Mucosa of descending colon (tissue), 3 donors: ENCODE measurements at places on chromosomes 12 and 14. TPM values are rescaled to one million over a fixed set of nuclear protein-coding genes. Genes with fewer than 3 reads are reported as not detected.

GRCh38 chr14:92702441-92702918 lies 45.9 kb downstream of the LGMN start:
- no peak for DNase-seq

- no peak for DNase-seq
These were observed 737.6 kb downstream of the SLC16A7 start for GRCh38 chr12:60333461-60333860.

DNA sequence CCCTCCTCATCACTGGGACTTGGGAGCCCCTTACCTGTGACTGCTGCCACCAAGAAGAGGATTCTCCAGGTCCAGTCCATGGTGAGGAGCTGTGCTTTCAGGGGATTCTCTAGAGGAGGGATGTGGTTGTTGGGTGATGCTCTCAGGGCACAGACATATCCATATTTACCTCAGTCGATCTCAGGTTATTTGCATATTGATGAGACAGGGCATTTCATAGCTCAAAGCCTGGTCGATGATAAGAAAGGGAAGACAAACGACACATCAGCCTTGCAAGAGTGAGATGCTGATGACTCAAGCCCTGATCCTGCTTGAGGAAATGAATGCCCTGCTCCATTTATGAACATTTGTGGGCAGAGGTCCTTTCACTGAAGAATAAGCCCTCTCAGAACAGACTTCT lies 981.0 kb downstream of the TMEM121 start:
- no peak for DNase-seq

GRCh38 chr12:122051231-122051876 lies 27.2 kb upstream of the MLXIP start:
- DNase-seq: no peak

DNA sequence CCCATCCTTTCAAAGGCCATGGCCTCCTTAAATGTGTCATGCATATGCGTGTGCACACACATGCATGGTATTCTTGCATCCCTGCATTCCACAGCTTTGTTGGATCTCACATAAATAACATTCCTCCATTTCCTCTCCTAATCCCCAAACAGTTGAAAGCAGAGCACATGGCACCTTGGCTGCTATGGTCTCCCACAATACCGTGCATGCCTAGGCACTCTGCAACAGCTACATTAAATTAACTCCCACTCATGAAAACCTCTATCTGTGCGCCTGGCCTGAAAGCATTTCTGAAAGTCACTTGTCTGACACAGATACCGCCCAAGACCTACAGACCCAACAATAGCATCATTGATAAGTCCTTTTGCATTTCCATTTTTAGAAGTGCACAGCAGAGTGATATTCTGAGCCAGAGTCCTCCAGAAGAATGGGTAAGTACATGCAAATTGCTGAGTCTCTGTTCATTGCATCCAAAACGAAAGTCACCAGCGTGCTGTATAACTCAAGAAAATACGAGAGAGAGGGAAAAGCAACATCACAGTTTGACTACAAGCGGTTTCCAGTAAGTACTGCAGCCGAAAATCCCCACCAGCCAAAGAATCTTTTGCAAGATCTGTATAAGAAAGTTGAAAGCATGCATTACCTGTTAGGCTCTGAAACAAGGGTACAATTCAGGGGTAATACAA lies 436 bp downstream of the ASB2 start:
- no peak for DNase-seq

- DNase-seq: no peak
These were observed 5.7 kb upstream of the GPR65 start for GRCh38 chr14:87999277-87999676.

DNA sequence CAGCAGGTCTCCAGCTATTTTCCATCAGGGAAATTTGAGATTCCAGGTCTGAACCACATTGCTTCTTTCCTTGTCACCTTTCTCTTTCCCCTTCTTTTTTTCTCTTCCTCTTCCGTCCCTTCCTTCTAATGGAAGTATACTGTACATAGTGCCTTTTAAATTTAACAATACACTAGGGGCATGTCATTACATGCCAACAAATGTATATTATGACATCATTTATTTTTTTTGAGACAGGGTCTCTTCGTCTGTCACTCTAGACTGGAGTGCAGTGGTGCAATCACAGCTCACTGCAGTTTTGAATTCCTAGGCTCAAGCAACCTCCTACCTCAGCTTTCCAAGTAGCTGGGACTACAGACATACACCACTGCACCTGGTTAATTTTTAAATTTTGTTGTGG lies 148.9 kb downstream of the SUDS3 start:
- no peak for DNase-seq

- DNase-seq: no peak
These were observed 32.6 kb upstream of the FGD4 start for GRCh38 chr12:32366714-32367113.

DNA sequence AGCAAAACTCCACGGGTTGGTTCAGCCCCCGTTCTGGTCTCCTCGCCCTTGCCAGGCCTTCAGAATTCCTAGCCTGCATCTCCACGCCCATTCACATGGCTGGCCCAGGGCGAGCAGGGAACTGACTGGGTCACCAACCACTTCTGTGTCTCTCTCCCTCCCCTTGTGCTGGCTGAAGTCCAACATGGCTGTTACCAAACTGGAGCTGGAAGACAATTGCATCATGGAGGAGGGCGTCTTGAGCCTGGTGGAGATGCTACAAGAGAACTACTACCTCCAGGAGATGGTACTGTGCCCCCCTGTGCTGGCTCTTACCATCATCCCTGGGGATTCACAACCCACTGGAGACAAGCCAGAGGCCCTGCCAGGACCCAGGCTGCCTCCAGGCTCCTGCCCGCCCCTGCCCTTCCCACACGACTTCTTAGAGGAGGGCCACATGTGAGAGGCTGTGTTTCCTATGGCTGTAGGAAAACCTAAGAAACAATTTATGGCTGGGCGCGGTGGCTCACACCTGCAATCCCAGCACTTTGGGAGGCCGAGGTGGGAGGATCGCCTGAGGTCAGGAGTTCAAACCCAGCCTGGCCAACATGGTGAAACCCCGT lies 9.9 kb downstream of the LRRC74A start:
- DNase-seq: no peak

DNA sequence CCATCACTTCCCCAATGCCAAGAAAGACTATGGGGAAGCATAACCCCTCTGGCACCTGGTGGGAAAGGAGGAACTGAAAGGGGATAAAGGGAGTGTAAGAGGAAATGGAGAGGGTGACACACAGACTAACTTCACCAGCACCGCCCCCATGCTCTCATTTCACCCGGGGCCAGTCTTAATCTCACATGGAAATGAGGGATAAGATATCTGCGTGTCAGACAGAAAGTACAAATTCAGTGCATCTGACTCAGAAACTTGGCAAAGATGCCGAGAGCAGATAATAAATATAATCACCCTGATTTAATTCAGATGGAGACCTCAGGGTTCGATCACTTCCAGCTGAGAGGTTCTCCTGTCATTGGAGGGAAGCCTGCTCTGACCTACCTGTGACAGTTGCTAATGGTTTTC lies 191.6 kb downstream of the DUSP6 start:
- peak; percentile 35 for DNase-seq

DNA sequence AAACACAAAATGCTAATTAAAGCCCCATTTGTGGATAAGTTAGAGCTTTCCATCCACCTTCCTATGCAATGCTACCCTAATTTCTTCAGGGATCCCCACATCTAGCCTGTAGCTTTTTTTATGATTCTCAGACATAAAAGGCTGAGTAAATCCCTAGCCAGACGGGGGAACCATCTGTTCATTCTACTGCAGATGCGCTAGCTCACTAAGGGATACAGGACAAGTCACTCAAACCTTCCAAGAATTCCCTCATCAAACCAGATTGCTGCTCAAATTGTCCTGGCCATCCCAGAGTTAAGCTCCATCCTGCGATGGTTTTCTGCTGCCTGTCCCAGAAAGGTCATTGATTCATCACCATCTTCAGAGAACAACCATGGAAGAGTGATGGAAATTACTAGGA lies 56.7 kb downstream of the MYRFL start:
- DNase-seq: no peak

- DNase-seq: no peak
These were observed 73.2 kb upstream of the SLC35F4 start for GRCh38 chr14:57939084-57939483.

GRCh38 chr14:95910628-95911027 lies 34.0 kb downstream of the TUNAR start:
- no peak for DNase-seq

DNA sequence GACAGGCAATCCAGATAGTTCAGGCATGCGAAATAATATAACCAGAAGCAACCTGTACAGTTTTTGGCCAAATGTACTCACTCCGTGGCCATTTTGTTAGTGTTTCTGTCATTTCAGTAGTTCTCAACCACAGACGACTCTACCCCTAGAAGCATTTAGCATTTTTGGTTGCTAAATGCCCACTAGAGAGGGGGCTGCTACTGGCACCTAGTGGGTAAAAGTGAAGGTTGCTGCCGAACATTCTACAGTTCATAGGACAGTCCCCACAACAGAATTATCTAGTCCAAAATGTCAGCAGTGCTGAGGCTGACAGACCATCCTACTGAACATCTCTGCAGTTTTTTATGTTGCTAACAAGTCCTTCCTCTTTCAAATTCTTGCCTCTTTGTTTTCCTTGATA lies 107.4 kb downstream of the TSHR start:
- no peak for DNase-seq

- DNase-seq: peak; percentile 81
These were observed 93.8 kb downstream of the RFLNA start for GRCh38 chr12:124388679-124389137.

DNA sequence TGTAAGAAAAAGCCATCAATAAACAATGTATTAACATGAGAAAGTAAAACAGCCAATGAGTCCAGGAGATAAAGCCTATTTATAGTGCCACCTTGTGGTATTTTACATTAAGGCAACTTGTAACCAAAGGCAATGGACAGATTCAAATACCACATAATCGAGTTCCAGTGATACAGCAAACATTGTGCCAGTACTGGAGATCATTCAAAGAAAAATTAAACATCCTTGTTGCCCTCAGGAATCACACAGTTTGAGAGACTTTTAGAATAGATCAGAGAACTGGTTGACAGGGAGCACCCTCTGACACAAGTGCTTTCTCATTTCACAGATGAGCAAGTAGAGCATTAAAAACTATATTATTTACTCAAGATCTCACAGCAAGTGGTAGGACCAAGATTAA lies 98.1 kb downstream of the DDHD1 start:
- DNase-seq: no peak

DNA sequence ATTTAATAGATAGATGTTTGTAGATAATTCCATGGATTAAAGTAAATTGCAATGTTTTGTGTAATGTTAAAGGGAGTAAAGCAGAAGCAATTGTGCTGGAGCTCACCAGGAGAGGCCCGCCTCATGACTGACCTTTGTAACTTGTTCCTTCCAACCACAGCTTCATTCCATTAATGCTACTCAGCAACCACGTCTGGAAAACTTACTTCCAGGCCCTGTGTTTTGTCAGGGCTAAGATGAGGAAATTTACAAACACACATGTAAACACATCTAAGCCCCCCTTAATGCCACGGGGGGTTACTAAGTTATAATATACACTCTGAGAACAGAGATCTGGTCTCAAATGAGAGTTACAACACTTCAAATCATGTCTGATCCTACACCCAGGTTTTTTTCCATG lies 12.4 kb downstream of the LUM start:
- peak; percentile 15 for DNase-seq

The PCED1B gene
- total RNA-seq: 4.7 TPM

The LRTM2 gene
- total RNA-seq: not detected

The HCFC2 gene
- total RNA-seq: 13.8 TPM

The FGD4 gene
- 31.5 TPM for total RNA-seq

The OAS2 gene
- total RNA-seq: 7.0 TPM

The C12orf60 gene
- 0.44 TPM for total RNA-seq

The MMP19 gene
- 1.7 TPM for total RNA-seq
